ENCODE measurements at places on chromosomes 3 and 15.

- no peak for DNase-seq
Measured at GRCh38 chr3:157249606-157250005, 89.7 kb upstream of the CCNL1 start.

DNA sequence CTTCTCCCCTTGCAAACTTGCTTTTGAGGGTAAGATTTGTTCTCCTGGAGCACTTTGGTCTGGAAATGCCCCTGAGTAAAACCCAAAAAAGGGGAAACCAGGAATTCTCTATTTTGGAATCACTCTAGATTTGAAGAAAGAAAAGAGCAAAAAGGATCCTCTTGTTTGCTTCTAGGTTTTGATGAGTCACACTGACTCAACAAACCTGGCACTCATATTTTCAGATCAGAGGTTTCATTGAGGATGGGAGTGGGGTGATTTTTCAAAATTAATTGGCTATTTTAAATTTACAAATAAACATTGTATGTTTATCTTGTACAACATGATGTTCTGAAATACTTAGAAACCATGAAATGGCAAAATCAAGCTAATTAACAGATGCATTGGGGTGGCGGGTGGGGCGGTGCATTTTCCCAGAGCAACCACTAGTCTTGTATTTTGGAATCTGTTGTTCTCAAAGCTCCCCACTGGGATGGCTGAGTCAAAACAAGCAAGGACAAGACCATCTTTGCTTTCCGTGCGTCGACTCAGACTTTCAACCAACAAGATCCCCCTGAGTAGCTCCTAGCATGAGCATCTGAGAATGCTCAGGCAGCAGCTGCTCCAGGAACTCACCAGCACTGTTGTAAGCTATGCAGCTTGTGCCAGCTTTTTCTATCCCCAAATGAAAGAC, 451.4 kb downstream of the WDR72 start:
- no peak for DNase-seq

DNA sequence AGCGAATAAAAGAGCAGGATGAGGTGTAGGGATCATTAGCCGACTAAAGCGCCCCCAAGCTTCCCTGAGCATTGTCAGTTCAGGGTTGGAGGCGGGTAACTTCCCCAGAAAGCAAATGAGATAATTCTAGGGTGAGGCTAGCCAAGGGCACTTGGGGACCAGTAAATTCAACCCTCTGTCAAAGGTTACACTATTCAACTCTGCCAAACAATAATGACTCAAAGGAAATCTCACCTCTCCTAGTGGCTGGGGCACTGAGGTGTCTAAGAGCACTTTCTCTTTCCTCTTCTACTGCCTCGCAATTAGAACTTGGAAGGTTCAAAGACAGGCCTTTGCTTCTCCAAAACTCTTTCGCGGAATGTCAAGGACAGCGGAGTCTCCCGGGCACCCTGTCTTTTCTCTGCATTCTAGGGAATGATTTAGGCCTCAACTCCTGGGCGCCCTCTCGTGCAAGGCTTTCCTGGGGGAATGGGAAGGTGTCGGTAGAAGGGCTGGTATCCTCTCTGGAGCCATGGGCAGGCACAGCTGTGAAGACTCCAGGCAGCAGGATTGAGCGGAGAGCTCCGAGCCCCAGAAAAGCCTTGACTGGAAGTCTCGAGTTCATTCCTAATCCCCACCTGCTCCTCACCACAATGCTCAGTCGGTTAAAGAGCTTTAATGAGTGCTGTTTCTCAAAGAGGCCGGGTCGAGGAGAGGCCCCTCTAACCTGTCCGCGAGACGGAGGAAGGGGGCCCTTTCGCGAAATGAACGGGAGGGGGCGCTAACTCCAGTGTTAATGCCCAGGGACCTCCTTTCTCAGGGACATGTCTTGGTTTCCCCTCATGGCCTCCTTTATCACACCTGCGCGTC, 21.9 kb downstream of the ZIC4 start:
- DNase-seq = no peak

- DNase-seq = no peak
Measured at GRCh38 chr3:179000144-179000543, 71.5 kb downstream of the ZMAT3 start.

DNA sequence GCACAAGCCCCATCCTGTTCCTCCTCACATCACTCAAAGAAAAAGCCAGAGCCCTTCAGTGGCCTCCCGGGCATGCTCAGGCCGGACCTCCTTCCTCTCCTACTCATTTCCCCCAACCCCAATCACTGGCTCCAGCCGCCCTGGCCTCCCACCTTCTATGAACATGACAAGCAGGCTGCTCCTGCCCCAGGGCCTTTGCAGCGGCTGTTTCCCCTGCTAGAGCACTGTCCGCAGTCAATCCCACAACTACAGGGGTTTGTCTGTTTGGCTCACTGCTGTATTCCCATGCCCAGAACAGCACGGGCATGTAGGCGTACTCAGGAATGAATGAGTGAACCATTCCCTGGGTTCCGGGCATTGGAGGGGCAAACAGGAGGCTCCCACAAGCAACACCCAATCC, 139.8 kb upstream of the PRR20G start:
- DNase-seq = no peak
